ENCODE measurements at places on chromosomes 2 and 18.

DNA sequence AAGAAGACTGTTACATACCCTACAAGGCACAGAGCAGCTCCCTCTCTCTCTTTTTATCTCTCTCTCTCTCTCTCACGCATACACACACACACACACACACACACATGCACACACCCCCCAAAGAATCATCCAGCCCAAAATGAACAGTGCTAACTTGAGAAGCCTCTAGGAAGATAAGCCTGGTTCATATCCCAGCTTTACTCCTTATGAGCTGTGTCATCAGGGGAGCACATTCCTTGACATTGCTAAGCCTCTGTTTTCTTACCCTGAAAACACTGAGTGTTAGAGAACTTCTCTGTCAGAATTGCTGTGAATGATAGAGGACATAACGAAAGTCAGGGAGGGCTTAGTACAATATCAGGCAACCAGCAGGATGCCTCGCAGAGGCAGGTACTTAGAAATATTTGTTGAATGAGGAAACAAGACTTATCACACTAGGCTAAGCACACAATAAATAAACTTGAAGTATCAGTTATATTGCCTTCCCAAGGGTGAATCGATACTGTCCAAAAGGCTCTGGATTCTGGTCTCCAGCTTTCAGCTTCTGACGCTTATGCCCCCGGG lies 725.6 kb upstream of the ID2 start:
- no peak for DNase-seq

DNA sequence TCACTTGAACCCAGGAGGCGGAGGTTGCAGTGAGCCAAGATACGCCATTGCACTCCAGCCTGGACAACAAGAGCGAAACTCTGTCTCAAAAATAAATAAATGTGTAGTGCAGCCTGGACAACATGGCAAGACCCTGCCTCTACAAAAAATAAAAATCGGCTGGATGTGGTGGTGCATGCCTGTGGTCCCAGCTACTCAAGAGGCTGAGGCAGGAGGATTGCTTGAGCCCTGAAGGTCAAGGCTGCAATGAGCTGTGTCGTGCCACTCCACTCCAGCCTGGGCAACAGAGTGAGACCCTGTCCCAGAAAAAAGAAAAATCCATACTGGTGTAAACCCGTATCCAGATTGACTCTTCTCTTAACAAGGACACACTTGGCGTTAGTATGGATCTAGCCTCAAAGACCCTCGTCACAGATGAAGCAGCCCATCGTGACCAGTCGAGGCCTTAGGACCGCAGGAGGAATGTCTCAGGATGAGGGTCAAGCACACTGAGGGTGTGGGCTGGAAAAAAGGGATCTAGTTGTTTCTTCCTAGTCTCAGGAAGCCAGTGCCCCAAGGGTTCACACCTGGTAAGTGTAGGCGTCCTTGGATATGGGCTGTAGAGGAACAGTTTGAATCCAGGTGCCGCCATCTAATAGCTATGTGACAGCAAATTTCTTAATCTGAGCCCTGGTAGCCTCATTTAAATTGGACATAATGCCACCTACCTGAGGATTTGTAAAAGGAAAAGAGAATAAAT lies 4.0 kb upstream of the GPBAR1 start:
- DNase-seq, result no peak

- no peak for DNase-seq
Observed at GRCh38 chr18:25831301-25831701, 259.1 kb downstream of the SS18 start.

DNA sequence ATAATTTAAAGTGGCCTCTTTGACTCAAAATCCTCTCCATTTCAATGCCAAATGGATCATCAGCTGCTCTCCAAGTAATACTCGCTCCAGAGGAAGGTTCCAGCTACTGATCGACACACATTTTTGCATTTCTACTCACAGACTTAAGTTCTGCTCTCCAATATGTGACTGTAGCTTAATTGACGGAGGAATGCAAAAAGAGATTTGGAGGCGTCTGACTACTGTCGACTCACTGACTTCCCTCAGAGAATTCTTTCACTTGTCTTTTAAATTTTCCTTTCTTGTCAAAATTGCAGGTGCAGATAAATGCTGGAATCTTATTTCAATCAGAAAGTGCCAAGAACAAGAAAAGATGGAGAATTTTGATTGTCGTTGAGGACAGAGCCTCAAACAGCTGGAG lies 84.1 kb upstream of the PAPOLG start:
- no peak for DNase-seq

- no peak for DNase-seq
Observed at GRCh38 chr2:94982675-94983074, 42.8 kb upstream of the MAL start.

- no peak for DNase-seq
Observed at GRCh38 chr2:39845460-39846146, 66.5 kb upstream of the THUMPD2 start.

DNA sequence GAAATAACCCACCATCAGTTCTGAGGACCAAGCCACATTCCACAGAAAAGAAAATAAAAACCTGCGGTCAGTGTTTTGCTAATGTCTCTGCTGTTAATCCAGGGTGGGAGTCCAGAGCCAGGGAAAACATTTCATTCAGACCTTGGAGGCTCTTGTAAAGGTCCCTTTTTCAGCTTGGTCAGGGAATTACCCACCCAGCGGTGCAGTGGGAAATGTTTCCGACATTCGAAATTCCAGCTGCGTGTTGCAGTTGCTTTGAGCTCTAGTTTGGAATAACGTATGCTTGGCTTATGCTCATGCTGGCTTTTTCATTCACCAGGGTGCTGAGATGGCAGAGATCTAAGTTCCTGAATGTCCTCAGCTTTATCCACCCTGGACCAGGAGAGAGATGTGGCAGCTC lies 219.1 kb downstream of the TRIB2 start:
- no peak for DNase-seq

GRCh38 chr2:144267239-144267638 lies 252.7 kb downstream of the ZEB2 start:
- no peak for DNase-seq

GRCh38 chr2:43239981-43240765 lies 13.8 kb upstream of the ZFP36L2 start:
- DNase-seq, result no peak

- no peak for DNase-seq
Observed at GRCh38 chr2:151239624-151240023, 22.0 kb downstream of the RBM43 start.

DNA sequence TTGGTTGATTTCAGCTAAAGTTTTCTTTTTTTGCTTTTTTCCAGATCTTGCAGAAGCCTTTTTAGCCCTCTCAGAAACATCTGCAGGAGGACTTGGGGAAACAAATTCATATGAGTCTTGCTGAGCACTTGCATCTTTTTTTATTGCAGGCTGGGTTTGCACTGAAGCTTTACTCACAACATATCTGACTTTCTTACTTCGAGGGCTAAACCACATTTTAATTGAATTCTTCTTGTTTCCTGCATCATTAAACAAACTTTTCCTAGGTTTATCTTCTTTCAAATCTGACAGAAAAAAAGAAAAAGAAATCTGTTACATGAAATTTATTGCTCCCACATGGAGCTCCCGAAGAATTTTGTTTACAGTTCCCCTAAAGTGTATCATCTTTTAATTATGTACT lies 28.3 kb downstream of the BARD1 start:
- no peak for DNase-seq

- no peak for DNase-seq
Observed at GRCh38 chr2:164275659-164276058, 345.6 kb downstream of the GRB14 start.

GRCh38 chr2:84931384-84931821 lies 25.9 kb downstream of the TMSB10 start:
- DNase-seq, result no peak

DNA sequence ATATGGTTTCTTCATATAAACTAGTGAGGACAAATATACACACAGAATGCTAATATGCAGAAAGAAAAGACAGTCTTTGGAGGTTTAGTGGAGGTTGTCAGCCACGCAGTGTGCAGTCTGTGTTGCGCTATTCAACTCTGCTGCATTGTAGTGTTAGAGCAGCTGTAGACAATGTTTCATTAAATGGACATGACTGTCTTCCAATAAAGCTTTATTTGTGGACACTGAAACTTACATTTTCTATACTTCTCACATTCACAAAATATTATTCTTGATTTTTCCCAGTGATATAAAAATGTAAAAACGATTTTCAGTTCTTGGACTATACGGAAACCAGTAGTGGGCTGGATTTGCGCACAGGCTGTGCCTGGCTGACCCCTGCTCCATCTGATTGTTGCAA lies 13.3 kb downstream of the TTC27 start:
- DNase-seq, result no peak

- no peak for DNase-seq
Observed at GRCh38 chr2:8590938-8591337, 90.9 kb upstream of the ID2 start.

DNA sequence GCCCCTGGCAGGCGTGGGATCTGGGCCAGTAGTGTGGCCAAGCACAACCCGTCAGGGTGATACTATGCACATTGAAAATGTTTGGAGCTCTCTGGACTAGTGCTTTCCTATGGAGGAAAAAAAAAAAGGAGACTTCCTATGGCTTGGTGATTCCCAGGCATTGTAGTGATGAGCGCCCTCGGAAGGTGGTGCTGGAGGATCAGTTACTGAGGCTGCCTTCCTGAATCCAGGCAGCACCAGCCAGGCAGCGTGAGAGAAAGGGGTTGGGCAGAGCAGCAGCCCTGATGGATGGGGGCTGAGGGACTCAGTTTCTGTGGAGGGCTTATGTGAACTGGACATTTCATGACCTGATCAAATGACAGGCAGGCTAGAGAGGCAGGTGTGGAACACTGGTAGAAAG lies 70.9 kb downstream of the CHRNA1 start:
- DNase-seq, result no peak

- no peak for DNase-seq
Observed at GRCh38 chr2:236908439-236909192, 177.1 kb upstream of the COPS8 start.

GRCh38 chr2:64525317-64525613 lies 1.1 kb downstream of the AFTPH start:
- no peak for DNase-seq

DNA sequence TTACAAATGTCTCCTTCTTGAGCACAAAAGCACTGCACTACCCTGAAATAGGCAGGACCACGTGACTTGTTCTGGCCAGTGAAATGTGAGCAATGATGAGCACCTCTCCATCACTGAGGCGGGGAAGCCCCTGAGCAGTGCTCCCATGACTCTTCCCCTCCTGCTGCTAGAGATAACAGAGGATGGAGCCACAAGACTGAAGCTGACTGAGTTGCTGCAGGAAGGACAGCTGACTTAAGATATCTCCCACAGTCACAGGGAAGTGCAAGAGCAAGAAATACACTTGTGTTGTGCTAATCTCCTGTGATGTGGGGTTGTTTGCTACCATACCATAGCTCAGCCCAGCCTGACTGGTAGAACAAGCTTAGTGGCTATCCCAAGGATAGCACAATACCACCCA lies 38.7 kb downstream of the STK39 start:
- DNase-seq, result no peak

- no peak for DNase-seq
Observed at GRCh38 chr2:112312821-112313220, 37.4 kb downstream of the ZC3H6 start.

DNA sequence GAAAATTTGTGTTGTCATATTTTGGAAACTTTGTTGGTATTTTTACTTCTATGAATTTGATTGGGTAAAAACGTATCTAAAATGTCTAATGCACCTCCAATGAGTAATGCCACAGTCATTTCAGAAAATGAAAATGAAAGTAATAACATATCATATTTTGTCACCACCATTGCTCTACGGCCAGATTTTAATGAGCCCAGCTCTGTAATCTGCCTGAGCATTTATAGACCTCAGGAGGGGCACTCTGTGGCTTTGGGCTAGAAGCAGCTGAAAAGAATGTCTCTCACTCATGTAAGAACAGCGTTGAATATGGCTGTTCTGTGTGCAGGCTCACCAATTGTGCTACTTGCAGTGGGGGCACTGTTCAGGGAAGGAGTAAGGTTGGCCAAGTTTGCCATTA lies 32.7 kb upstream of the ABCA12 start:
- DNase-seq, result no peak

GRCh38 chr18:23629444-23629946 lies 33.2 kb downstream of the ANKRD29 start:
- DNase-seq, result no peak

DNA sequence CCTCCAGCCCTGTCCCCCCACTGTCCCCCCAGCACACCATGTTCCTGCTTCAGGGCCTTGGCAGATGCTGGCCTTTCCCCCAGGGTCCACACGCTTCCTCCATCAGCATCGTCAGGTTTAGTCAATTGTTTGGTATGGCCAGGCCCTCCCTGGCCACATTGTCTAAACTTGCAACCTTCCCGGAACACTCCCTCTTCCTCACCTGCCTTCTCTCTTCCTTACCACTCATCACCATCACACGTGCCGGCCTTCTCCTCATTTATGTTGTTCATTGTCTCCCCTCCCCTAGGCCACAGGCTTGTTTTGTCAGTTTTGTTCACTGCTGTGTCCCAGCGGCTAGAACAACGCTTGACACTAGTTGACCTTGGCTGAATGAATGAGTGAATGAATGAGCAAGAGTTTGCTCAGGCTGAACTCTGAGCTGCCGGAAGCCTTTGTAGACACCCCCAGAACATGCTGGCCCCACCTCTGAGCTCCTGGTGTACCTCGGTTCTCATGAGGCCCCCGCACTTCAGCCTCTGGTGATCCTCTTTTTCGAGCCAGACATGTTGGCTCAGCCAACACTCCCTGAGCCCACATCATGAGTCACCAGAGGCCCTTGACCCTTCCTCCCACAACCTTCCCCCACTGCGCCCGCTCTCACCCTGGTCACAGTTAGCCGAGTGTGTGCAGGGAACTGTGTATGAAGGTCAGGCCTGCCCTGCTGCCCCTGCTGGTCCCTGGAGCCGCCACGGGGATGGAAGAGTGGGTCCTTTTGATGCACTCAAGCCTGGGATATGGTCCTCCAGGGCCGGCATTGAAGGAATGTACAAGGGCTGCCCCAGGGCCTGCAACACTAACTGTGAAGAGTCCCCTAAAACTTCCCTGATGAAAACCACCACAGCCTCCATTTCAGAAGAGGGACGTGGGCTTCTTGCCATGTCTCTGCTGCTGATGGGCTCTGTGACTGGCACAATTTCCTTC lies 57.5 kb downstream of the HS1BP3 start:
- no peak for DNase-seq

DNA sequence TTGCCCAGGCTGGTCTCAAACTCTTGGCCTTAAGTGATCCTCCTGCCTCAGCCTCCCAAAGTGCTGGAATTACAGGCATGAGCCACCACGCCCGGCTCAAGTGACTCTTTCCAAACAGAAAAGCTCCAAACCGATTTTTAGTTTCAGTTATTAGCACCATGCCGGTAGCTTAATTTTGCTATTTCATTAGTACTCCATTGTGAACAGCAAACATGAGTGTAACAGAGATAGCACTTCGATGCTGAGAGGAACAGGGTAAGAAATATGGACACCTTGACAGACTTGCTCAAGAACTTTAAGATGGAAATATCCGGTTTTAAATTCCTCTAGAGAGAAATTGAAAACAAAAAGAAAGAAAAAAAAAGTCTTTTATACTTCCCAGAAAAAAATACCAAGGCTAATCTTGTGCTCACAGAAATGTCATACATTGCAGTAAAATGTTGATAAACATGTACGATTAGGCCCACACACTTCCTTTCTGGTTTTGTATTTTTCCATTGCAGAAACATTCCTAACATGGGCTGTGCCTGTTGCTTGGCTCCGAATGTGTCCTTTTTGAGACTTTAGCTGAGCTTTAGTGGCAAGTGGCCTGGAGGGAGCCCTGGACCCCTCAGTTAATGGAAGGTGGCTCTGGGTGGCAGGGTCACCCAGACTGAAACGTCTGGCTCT lies 18.3 kb downstream of the FHL2 start:
- DNase-seq, result no peak

- no peak for DNase-seq
Observed at GRCh38 chr18:13247506-13247905, 28.9 kb downstream of the LDLRAD4 start.

Measured in NCI-H2227 treated with DMSO at 0.1 percent for 48 hours (cell line).